Effector memory CD4-positive, alpha-beta T cell (primary cell): ENCODE measurements at places on chromosomes 2 and 18.

DNA sequence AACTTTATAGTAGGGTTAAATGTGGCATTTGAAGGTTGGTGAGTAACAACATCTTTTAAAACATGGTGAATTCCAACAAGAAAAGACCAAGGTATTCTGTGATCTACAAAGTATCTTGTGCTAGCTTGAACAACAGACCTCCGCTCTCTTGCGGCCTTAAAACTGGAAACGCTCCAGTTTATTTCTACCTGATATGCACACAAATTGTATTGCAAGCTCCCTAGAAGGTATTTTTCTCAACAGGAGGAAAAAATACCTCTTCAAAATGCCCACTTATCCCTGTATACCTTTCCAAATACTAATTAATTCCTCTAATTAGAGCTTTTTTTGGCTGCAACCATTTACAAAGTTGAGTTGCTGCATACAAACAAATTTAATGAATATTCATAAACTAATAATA lies 69.5 kb downstream of the KCNH7 start:
- no peak overlapping the region for H3K4me3 ChIP-seq
- no peak for DNase-seq
- no peaks in the 10 kb centered on the region for H3K36me3 ChIP-seq
- no peaks in the 10 kb centered on the region for H3K4me1 ChIP-seq

GRCh38 chr2:68434981-68435380 lies 32.1 kb downstream of the FBXO48 start:
- no peaks in the 10 kb centered on the region for H3K36me3 ChIP-seq
- no peaks in the 10 kb centered on the region for H3K4me1 ChIP-seq
- H3K27ac ChIP-seq, result no peak overlapping the region
- no peak for DNase-seq
- H3K4me3 ChIP-seq, result no peak overlapping the region

DNA sequence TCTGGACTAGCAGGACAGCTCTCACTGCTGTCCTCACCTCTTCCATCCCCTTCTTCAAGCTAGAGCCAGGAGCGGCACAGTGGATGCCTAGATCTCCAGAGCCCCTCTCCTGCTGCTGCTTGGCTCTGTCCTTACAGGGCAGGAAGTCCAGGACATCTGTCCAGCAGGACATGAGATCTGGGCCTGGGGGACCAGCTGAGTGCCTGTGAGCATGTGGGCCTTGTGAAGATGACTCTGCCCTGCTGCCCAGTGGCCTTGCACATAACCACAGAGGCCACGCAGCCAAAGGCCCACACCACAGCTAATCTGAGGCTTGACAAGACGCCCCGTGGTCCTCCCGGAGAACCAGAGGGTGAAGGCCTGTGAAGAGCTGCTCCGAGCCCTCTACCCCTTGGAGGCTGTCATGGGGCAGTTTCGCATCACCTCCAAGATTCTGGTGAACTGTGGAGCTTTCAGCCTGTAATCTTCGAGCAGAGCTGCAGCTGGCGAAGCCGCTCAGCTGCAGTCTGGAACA lies 516.7 kb upstream of the HS6ST1 start:
- H3K4me3 ChIP-seq, result no peak overlapping the region
- H3K27ac ChIP-seq, result no peak overlapping the region

- no peak for DNase-seq
- no peaks in the 10 kb centered on the region for H3K36me3 ChIP-seq
- no peak overlapping the region for H3K4me3 ChIP-seq
- no peak overlapping the region for H3K27ac ChIP-seq
- peaks cover 3% of the 10 kb centered on the region for H3K4me1 ChIP-seq
These were observed 13.6 kb downstream of the STRN start for GRCh38 chr2:36952748-36953197.

DNA sequence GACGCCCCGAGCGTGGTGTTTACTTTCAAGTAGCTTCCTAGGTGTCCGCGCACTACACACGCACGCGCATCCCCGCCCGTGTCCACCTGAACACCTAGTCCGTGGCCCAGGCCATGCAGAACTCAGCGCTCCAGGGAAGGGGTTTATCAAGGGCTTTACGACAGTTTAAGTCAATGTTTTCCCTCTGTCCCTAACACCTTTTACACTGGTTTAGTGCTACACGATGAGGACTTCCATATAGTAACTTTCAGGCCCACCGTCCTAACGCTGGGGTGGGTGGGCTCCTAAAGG lies 1.4 kb upstream of the BCL2 start:
- peak overlapping the region; percentile 68 for H3K27ac ChIP-seq
- H3K36me3 ChIP-seq, result no peaks in the 10 kb centered on the region
- no peaks in the 10 kb centered on the region for H3K27me3 ChIP-seq
- no peak for DNase-seq

- no peak overlapping the region for H3K4me3 ChIP-seq
- no peak overlapping the region for H3K27ac ChIP-seq
- H3K4me1 ChIP-seq, result no peaks in the 10 kb centered on the region
These were observed 61.4 kb upstream of the NEUROD1 start for GRCh38 chr2:181741756-181742155.

- no peak for DNase-seq
- no peaks in the 10 kb centered on the region for H3K36me3 ChIP-seq
These were observed 82.2 kb upstream of the PNPT1 start for GRCh38 chr2:55775828-55776227.
